Activated CD8-positive, alpha-beta memory T cell treated with anti-CD3 and anti-CD28 coated beads for 48 hours (primary cell): ENCODE measurements at places on chromosomes 11 and 22.

GRCh38 chr11:42066113-42066512 is 606.7 kb upstream of the LRRC4C start:
- DNase-seq, result no peak

DNA sequence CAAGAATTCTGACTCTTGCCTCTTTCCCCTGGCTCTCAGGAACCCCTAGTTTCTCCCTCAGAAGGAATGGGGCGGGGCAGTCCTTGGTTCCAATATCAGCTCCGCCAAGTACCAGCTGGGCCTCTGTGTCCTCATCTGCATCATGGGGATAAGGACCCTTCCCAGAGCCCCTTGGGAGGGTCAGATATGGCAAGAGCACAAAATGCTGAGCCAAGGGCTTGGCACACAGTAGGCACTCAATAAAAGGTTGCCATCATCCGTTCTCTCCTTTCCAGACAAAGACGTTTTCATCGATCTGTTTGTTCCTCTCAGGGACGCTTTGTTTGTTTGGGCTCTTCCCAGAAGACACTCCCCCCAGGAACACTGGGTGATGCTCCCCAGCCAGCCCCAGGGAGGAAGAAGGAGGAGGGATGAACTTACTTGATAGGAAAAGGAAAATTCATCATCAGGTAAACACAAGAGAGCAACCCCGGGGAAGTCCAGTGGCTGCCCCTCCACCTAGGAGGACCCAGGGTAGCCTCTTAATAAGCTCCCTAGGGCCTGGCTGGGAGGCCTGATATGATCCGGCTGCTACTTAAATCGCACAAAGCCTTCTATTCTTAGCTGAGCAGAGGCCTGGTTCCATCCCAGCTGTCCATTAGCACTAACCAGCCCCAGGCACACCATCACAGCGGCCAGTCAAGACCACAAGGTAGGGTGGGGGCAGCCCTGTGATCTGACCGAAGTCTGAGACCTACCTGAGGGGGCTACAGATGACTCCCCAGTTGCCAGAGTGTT is 19.6 kb downstream of the GDPD5 start:
- DNase-seq, result no peak

GRCh38 chr11:35013514-35014233 is 97.3 kb downstream of the PDHX start:
- DNase-seq, result no peak

GRCh38 chr11:72947229-72947628 is 133.0 kb downstream of the ATG16L2 start:
- no peak for DNase-seq

DNA sequence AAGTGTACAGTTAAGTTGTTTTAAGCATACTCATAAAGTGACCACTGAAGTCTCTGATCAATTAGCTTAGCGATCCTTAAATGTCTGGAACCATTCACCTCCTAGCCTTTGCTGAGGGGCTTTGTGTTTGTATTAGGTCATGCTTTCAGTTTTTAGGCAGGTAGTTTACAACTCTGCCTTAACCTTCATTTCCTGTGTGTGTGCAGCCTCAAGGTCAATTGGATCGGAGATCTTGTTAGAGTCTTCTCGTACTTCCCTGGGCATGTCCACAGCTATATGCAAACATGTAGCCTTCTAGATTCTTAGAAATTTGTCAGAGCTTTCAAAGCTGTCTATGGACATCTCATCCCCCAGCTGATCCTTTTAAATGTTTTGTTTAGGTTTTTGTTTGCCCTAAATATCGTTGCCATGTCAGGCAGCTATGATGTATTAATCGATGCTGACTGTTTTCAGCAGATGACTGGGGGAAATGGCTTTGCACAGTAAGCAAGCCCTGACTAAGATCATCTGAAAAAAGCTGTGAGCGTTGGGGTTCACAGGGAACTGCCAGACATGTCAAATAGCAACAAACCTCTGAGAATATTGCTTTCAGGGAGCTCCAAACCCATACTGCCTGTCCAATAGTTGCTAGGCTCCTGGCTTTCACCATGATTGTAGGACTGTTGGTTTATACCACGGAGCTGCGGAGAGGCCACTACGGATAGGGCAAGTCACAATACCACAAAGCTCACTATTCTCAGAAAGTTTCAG is 45.6 kb downstream of the GLYAT start:
- DNase-seq, result no peak

DNA sequence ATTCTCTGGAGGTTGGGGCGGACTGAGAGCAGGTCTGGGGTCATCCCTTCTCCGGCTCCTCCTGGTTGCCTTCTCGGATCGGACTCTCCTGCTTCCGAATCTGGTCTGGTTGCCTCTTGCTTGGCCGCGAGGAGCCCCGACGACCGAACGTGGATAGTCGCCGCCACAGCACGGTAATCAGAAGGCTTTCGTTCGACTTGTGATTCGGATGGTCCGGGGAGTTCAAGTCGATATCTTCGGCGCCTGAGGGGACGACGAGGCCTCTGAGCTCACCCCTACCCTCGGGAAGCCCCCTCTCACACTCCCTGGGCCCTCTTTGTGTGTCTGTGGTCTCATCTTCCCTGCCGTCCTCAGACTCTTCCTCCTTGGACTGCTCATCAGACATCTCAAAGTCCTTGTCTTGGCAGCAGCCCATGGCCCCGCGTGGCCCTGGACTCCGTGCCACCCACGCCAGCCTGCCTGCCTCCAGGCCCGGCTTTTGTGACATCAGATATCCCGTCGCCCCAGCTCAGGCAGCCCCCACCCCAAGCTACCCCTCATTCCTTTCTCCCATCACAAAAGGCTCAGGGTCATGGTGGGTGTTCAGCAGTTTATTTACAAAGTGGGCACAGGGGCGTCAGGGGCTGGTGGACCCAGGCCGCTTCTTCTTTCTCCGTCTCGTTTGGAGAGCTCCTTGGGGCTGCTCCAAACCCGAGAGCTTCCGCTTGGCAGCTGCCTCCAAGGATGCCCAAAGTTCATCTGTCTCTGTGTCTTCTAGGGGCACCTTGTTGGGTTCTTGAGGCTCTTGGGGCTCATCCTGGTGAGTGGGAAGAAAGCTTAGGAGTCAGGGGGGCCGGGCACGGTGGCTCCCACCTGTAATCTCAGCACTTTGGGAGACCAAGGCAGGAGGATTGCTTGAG is at the start of gene TEX54:
Gene TEX54 (minus strand): TSS at position 506 of the 899 bp plus-strand sequence.
- no peak for DNase-seq

GRCh38 chr11:103528596-103528995 is 419.4 kb downstream of the DYNC2H1 start:
- DNase-seq, result no peak

DNA sequence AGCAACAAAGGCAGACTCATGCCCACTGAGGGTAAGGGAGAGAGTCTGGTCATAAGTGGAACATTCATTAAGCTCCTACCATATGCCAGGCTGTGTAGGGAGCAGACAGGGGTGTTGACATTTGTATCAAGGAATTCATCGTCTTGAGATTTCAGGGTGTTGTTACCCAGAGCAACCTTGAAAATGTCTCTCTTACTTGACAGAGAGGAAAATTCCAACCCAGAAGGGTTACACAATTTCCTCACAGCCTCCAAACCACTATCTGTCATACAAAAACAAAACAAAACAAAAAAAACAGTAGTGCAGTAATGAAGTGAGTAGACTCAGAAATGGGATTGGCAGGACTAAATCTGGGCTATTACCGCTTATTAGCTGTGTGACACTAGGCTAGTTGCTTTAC is 113.2 kb downstream of the MIAT start:
- no peak for DNase-seq

DNA sequence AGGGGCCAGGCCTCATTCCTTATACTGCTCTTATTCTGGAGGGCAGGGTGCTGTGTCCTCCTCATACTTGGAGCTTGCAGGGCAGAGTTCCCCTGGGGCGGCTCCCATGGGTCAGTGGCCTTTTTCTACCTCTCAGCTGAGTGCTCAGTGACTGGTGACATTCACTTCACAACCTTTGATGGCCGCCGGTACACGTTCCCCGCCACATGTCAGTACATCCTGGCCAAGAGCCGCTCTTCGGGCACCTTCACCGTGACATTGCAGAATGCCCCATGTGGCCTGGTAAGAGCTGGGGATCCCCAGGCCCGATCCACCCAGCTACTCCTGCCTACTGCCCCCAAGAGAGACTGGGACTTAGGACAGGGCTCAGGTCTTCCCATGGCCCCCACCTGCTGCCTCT is 14.5 kb downstream of the OTOG start:
- DNase-seq, result no peak

DNA sequence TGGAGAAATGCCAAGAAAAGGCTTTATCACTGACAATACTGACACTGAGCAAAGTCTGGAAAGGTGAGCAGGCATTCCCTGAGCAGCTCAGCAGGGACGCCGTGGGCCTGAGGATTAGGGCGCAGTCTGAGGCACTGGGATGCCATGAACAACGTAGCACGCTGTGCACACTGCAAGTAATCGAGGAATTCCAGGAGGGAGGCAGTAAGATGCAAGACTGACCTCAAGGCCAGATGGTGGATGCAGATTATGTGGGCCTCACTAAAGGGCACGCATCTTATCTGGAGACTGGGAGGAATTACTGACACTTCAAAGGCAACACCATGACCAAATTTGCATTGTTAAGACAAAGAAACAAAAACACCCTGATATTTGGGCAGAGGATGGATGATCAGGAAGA is 50.4 kb upstream of the OPCML start:
- no peak for DNase-seq

DNA sequence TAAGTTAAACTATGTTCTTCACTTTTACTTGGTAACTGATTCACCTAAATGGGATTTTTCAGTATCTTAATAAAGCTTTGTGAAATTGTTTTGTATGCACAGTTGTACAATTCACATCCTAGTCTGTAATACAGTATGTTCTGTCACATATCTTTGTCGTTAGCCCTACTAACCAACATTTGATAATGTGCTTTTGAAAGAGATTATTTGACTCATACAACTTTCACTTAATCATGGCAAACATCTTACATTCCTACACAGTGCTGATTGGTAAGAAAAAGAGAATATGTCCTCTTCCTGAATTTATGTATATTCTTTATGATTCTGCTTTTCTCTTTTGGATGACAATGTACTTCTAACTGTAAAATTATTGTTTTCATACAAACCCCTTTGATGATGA is 234.5 kb downstream of the METTL15 start:
- DNase-seq, result no peak

GRCh38 chr11:133053124-133053776 is 479.1 kb downstream of the OPCML start:
- no peak for DNase-seq

DNA sequence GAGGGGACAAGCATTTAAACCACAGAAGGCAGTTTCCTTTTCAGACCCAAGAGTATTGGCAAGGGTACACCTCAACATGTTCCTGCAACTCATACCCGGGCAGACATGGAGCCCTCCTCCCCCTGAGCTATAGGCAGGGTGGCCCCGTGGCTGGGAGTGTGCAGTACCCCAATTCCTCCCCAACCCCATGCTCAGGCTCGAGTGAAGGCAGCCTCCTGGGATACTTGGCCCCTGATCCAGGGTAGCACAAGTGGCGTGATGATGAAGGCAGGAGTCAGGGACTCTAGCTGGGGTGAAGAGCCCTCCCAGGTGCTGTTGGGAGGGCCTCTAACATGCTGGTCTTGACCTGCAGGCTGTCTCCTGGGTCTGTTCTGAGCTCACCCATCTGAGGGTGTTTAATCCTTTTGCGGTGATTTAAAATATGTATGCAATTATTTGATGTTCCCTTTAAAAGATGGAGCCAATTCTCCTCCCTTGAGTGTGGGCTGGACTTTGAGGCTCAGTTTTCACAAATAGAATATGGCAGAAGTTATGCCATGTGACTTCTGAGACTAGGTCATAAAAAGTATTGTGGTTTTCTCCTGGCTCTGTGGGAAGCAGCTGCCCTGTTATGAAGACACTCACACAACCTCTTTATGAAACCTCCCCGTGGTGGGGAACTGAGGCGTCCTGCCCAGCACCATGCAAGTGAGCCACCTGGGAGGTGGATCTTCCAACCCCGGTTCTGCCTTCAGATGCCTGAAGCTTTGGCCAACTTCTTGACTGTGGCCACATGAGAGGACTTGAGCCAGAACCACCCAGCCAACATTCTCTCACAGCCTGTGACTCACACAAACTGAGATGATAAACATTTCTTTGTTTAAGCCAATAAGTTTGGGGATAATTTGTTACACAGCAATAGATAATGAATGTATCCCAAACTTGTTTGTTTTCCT is 54.7 kb upstream of the NECTIN1 start:
- no peak for DNase-seq

GRCh38 chr11:72396041-72396440 is 38.3 kb downstream of the CLPB start:
- no peak for DNase-seq

DNA sequence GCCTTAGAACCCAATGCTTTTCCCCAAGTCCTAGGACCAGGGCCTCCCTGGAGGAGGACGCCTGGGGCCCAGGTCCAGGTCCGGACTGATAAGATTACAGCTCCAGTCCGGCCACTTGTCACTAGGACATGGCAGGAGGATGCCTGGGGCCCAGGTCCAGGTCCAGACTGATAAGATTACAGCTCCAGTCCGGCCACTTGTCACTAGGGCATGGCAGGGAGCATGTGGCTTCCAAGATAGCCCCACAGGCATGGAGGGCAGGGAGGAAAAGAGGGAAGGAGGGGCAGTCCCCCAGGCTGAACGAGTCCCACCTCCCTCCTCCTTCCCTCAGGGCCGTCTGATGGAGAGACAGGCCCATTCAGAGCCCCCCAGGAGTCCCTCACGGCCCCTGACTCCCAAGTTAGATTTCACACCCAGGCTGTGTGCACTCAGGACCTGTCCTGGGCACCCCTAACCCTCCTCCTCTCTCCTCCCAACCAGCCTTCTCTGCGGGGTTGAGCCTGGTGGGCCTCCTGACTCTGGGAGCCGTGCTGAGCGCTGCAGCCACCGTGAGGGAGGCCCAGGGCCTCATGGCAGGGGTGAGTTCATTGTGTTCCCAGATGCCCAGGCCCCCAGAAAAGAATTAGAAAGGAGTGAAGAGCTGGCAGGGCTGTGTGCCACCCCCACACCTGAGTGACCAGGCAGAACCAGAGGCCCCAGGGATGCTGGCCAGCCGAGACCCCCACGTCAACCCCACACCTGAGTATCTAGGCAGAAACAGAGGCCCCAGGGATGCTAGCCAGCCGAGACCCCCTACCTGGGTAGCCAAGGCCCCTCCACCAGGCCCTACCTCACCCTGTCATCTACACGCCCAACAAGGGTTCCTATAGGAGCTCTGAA is 2.1 kb downstream of the TSPAN32 start:
- no peak for DNase-seq

DNA sequence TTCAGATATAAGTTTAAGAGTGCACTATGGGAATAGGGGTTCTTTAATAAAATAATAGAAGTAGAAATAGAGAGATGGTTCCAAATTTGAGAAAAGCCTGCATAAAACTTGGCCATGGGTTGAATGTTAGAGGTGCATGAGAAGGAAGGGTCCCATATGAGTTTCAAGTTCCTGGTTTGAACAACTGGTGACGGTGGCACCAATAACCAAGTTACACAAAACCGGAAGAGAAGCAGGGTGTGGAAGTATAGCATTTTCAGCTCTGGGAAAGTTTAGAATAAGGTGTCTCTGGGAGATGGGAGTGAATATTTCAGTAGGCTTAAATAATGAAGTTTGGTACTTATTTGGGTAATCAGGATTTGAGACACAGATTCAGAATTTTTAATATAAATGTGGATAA is 2.4 kb downstream of the CASP1 start:
- no peak for DNase-seq

DNA sequence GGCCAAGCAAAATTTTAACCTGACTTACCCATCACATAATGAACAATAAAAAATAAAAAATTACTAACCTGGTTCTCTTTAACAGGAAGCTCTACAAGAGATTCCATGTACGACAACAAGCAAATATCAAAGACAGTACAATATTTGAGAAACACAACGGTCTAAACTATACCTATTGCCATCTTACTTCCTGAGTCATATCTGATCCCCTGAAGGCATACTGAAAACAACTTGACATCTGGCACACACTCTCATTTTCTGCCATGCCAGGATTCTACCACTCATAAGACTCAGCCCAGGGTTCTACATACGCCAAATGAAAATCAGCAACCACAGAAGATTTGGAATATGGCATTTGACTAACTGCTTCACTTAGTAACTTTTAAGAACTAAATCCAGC is 13.8 kb downstream of the DENND5A start:
- DNase-seq, result no peak
